Psoas muscle (tissue), 8 donors: ENCODE measurements at places on chromosomes 4 and X. TPM values are rescaled to one million over a fixed set of nuclear protein-coding genes. Genes with fewer than 3 reads are reported as not detected.

Gene CITED1
- 0.19 TPM for polyA plus RNA-seq

Gene CSAG1
- not detected for polyA plus RNA-seq

GRCh38 chr4:182886205-182886604 is 31.0 kb downstream of the DCTD start:
- no peak for DNase-seq

Gene SUV39H1
- 3.6 TPM for polyA plus RNA-seq

Gene TMEM271
- not detected for polyA plus RNA-seq

Gene ADH4
- 0.10 TPM for polyA plus RNA-seq

- DNase-seq, result peak; percentile 62
These were observed 69.4 kb downstream of the HMGB2 start for GRCh38 chr4:173264684-173265185.

Gene RAB9A
- 13.0 TPM for polyA plus RNA-seq

- DNase-seq, result no peak
These were observed 38.4 kb upstream of the FAM9B start for GRCh38 chrX:9072281-9072680.

Gene PDZD4
- 1.3 TPM for polyA plus RNA-seq
